Right atrium auricular region (tissue), 2 donors: ENCODE measurements at places on chromosomes 16 and 17.

DNA sequence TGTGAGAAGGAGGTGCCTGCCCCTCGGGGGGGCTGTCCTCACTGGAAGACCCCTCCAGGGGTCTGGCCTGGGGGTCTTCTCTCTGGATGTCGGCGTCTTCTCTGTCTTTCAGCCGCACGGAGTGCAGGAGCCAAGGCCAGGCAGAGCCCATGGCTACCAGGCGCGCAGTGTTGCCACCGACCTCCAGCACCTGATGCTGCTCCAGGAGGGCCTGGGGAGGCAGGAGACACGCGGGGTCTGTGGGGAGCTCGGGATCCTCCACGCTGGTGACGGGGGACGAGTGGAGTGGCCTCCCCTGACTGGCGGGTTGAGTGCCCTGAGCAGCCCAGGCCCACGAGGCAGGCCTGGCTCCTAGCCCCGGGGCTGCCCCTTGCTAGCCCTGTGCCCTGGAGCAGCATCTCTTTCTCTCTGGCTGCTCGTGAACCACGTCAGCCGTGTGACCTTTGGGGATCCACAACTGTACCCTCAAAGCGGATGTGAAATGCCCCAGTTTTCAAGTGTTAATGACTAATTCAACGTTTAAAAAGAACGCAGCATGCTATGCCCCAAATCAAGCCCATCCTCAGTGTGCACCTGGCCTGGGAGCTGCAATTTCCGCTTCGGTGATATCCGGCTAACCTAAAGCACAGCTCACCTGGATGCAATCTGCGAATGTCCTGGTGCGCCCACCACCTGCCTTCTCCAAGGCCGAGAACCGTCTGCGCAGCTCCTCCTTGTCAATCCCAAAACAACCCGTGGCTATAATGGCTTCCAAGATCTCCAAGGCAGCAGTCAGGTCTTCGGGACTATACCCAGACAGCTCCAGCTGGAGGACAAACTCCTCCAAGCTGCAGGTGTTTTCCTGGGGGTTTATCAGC is 62.9 kb downstream of the IL21R start:
- DNase-seq: no peak

GRCh38 chr16:6012716-6013115 is 915.1 kb upstream of the EEF2KMT start:
- no peak for DNase-seq

DNA sequence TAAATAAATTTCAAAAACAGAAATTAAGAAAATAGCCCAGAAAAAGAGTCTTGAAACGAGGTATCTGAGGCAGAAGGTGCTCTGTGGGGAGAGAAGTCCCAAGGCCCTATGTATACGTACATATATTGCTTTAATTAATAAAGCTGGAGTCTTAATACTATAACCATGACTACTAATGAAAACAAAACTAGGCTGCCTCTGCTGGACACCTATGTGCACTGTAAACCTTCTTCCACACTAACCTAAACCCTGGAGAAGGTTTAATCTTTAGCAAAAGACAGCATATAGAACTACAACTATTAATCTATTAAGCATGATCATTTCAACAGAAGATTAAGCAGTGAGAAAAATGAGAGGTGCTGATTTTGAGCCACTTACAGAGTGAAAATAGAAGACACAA is 153.9 kb upstream of the C17orf78 start:
- no peak for DNase-seq

DNA sequence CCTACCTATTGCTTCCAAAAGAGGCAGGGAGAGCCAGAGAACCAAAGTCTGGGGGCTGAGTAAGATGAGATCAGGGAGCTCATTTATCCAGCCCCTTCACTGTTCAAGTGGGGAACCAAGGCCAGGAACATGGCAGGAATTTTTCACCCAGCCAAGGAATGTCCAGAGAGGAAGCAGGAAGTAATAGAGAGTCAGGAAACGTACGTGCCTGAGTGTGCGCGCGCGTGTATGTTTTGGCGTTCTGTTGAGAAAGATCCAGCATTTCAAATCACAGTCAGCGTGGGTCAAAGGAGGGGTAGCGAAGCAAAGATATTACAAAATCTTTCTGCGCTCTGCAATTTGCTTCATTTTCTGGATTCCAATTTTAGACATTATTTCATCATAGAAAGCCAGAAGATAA is 41.9 kb upstream of the WSCD1 start:
- no peak for DNase-seq

DNA sequence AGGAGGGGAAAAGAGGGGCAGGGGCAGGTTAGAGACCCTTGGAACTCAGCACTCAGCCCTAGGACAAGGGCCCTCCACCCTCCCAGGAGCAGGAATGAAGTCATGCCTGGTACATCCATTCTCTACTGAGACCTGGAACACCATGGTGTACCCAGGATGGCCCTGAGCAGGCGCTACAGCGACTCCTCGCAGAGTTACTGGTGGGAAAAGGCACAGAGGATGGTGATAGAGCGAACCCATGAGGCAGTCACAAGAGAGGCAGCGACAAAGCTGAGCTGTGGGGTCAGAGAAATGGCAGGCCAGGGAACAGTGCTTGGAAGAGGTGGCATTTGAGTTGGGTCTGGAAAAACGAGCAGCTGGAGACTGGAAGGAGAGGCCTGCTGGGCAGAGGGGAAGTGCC is 37.5 kb downstream of the SRCIN1 start:
- no peak for DNase-seq

DNA sequence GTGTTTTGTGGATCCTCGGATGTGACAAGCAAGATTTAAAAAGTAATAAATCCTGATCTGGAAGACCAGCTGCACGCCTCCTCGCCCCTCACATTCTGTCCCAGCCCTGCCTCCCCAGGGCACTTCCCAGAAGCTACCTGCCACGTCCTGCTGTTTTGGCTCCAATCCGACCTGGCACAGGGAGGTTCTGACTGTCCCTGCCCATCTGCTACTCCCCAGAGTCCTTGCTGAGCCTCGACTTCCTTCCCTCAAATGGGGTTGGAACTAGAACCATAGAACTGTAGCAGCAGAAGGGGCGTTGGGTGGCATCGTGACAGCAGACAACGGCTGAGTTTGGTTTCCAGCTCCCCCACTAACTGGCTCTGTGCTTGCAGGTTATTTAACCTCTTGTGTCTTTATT is 71.7 kb downstream of the RPH3AL start:
- no peak for DNase-seq

GRCh38 chr16:4175849-4176248 is 59.6 kb upstream of the ADCY9 start:
- DNase-seq: no peak

DNA sequence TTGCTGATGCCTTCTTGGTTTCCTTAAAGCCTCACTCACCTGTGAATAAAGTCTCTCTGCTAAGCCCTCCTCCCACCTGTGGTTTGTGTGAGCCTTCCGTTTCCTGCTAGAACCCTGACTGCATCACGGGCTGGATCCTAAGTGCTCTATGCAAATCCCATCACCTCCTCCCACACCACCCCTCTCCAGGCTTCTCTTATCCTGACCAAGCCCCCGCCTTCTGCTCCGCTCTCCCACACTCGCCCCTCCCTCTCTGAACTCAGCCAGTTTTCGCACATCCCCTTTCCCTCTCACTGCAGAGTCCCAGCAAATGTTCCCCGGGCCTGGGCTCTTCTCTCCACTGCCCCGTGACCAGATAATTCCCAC is 51.8 kb downstream of the PIMREG start:
- DNase-seq: no peak
